ENCODE measurements at places on chromosomes 4 and X.

DNA sequence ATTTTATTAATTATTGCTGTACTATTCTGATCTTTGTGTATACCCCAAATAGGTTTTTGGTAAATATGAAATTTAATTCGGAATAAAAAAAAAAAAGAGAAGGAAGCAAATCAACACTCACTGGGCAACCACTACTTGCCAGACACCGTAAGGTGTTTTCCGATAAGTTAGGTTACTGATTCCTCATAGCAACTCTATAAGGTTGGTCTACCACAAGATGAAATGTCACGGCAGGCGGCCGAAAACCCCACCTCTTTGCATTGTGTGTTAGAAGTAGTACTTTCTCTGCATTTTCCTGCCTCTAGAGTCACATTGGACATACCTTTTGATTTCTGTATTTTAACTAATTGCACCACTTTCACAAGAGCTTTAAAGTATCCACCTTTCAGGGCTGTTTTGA lies 44.5 kb upstream of the RASGEF1B start:
- DNase-seq = no peak

DNA sequence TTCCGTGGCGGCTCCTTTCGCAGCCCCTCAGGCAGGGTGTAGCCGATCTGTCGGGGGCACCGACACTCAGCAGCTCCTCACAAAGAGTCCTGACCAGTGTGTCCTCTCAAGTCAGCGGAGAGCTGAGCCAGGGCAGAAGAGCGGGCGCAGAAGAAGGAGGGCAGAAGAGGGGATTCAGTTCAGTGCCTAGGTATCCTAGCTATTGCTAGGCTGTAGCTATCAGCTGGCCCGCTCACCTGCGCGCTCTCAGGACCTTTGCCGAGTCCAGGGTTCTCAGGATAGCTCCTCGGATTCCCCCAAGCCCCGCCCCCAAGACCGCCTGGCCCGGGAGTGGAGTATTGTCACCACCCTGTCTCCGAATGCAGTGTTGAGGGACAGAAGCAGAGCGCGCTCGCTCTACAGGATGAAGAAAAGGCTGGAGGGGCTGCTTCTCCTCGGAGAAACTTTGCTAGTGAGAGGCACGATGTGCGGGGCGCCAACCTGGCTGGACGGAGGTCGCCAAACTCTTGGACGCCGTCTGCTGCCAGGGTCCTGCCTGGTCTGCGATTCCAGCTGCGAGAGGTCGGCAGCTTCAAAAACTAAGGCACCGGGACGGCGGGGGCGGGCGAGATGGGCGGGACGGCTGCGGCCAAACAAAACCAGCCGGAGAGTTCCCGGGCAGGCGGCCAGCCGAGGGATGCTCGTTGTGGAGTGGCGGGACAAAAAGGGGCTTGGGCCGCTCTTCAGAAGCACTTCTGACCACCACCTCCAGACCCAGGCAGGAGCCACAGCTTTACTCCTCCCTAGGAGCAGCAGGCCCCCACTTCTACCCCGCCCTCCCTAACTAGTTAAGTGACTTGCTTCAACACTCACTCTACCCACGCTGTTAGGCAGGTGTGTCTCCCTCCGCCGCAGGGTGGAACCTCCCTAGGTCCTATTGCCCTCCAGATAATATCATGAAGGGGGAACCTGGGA lies at the start of gene XKRX:
Gene XKRX (minus strand): TSS at position 258 of the 954 bp plus-strand sequence. CDS start 613 bp downstream, outside the sequence.
- no peak for DNase-seq

- no peak for DNase-seq
These were observed 26.0 kb downstream of the ZNF81 start for GRCh38 chrX:47862680-47863079.

- no peak for DNase-seq
These were observed 52.4 kb upstream of the GUCY1A1 start for GRCh38 chr4:155614111-155614762.

DNA sequence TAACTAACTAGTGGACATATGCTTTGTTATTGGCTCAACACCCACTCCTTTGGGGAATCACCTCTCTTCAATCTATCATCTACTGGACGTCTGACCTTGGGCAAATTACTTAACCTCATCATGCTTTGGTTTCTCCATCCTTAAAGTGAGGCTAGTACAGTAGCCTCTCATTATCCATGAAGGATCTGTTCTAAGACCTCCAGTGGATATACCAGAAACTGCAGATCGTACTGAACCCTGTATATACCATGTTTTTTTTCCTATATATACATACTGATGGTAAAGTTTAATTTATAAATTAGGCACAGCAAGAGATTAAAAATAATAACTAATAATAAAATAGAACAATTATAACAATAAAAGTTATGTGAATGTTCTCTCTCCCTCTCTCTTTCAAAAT lies 56.2 kb downstream of the HMGB3 start:
- DNase-seq = no peak

- no peak for DNase-seq
These were observed 44.2 kb downstream of the TBC1D14 start for GRCh38 chr4:6953751-6954380.

- DNase-seq = no peak
These were observed 21.2 kb downstream of the NSG1 start for GRCh38 chr4:4408132-4408523.

DNA sequence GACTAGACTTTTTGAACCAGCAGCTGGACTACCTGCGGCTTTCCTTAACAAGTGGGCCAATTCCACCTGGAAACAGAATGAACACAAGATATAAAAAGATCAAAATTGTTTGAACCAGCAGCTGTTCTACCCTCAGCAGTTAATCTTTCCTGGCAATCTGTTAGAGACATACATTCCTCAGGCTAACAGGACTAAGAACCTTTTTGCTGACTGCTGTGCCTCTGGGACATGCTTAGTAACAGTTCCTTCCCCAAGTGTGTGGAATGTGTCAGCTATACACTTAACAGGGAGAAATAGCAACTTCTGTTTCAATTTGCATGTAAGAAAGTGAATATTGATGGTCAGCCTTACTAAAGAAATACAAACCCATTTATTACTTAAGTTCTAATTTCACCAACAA lies 554.4 kb downstream of the ARAP2 start:
- DNase-seq = no peak

GRCh38 chrX:110964786-110965185 lies 131.2 kb upstream of the PAK3 start:
- DNase-seq = no peak

DNA sequence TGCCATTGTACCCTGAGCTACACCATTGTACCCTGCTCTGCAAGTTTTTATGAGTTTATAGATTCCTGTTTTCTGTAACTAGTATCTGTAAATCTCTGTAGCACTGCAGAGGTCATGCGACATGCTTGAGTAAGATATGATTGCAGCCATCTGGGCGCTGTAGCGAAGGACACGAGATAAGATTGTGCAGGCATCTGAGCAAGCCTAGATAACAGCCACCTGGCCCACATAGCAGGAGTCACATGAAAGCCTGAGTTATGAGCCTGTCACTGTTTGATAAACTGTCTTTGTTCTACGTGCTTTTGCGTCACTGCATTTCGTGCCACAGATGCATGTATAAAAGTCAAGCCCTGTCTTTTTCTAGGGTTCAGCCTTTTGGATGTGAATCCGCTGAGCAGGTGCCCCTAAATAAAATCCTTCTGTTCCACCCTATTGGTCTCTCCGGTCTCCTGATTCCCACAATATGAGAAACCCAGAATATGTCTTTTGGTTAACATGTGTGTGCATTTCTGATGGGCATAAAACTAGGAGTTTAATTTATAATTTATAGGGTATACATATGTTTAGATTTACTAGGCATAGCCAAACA lies 327.6 kb upstream of the MAOA start:
- no peak for DNase-seq

GRCh38 chr4:8872402-8873291 lies 1.0 kb upstream of the HMX1 start:
- DNase-seq = no peak

- DNase-seq = no peak
These were observed 45.3 kb upstream of the EDA2R start for GRCh38 chrX:66684196-66684595.

DNA sequence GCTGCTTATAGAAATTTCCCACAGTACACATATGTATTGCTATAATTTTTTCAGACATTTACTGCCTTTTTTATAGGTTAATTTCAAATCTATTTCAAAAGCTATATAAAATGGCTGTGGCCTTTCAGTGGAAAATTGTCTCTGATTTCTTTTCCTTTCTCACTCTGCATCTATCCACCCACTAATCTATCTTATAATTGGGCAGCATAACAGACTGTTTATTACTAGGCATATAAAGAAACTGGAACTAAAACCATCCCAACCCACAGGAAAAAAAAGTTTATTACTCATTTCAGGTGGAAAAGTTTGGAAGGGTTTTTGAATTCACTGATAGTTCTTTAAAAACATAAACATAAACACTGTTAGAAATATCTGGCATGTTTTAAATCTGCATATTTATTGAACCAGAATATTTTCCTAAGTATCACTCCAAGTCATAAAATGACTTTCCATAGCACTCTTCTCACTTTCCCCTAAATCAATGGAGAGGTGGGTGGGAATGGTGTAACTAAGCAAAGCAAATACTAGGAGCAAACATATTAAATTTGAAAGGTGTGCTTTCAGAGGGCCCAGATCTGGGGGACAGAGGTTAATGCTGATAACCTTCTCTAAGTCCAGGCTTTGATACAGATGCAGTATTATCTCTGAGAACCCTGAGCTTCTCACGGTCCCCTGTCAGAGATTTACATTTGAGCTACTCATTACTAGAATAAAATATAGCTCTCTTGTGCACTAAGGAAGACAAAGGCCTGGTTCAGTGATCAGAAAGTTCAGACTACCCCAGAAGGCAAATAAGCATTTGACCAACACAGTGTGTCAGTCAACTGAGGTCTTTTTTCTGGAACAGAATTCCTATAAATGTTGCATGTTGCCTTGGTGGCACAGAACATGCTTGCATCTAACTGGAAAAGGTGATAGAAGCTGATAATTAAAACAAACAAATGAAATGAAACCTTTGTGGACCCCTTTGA lies 328.3 kb downstream of the UNC5C start:
- DNase-seq = no peak

DNA sequence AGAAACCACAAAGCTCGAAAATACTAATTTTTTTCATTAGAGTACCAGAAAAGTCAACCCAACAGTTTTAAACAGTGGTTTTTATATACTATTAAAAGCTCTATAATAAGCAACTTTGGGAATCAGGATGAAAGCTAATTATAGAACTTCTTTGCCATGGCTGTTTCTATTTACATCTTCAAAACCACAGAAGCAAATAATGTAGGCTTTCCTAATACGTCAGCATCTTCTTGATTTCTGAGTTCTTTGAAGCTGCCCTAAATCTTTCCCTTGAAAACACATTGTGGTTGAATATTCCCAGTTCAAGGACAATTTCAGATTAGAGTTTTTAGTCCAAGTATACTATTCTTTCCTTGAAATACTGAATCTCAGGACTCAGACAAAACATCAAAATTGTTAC lies 460.2 kb upstream of the FAT1 start:
- DNase-seq = no peak

DNA sequence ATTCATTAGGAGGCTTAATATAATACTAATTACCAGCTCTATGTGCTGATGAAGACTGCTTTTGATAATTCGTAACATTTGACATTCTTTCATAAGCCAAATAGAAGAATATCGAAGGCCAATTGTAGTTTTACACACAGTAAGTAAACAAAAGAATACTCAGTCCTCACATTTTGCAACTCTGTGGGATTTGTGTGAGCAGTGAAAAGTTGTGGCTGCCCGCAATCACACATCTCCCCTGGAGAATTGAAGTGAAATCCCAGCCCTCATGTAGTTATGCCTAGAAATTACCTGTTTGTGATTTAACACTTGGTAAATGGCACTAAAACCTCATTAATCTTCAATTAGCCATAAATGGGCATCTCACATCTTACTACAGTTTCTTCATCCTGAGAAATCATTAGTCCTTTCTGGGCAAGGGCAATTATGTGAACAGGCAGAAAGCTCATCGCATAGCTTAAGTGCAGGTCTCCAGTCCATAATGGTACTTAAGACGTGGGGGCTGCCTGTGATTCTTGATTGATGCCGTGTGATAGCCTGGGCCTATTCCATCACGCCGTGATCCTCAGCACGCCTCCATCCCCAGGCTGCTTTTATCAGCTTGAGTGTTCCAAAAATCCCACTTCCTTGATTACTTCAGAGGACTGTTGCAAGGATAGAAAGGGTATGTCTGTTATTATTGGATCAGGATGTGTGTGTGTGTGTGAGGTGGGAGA lies 97.9 kb upstream of the METTL14 start:
- DNase-seq = no peak

DNA sequence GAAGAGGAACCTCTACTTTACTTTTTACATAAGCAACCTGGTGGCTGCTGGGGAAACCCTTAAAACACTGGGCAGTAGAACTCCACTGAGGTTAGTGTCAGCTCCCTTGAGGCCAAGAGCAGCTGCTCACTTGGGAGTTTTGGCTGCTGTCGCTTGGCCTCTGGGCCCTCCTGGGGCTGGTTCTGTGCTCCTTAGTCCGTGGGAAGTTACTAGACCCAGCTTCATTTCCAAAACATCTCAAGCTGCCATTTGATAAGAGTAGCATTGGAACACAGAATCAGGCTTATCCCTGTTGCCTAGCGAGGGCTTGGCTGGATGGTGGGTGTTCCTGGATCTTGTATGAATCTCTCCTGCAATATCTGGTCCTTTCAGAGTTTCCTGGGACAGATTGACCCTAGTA lies 26.1 kb downstream of the RNF4 start:
- no peak for DNase-seq

DNA sequence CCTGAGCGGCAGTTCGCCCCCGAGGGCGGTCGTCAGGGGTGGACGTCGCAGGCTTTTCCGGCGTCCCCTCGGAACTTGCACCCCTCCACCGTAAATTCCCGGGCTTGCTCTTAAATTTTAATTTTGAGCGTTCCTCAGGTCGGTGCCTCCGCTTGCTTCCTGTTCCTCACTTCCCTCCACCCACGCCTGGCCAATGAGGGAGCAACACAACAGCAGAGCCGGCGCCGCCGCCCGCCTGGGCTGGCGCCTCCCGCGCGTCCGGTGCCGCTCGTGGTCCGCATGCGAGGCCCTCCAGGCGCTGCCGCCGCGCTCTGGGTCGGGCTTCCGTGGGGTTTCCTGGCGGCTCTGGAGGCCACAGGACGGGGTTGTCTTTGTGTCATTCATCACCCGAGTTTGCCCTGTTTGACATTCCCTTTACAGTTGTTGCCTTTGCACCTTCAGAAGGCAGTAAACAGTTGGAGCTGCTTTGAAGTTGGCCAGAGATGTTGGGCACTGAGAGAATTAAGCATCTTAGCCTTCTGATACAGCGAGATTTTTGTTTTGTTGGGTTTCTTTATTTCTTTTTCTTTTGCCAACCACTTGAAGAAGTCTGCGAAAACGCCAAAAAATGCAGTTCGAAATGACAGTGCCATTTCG lies 692 bp downstream of the SPCS3 start:
- peak; percentile 12 for DNase-seq

GRCh38 chr4:186221624-186222023 lies 5.7 kb upstream of the KLKB1 start:
- DNase-seq = no peak

DNA sequence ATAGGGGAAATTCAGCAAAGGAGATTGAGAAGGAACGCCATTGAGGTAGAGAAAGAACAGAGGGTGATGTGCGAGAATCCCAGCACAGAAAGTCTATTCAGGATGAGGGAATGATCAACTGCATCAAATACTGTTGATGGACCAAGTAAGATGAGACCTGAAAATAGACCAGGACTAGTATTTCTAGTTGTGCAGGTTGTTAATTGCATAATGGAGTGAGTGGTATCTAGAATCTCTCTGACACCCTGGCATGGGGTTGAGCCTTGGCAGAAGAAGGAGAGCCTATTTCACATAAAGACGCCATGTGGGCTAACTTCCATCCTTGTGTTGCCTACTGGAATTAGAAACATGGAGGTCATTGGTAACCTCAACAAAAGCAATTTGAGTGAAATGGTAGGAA lies 135.6 kb downstream of the TMEM164 start:
- no peak for DNase-seq

GRCh38 chrX:47576021-47576898 lies 6.0 kb upstream of the TIMP1 start:
- DNase-seq = no peak
